ENCODE measurements at places on chromosomes 11 and 22.

DNA sequence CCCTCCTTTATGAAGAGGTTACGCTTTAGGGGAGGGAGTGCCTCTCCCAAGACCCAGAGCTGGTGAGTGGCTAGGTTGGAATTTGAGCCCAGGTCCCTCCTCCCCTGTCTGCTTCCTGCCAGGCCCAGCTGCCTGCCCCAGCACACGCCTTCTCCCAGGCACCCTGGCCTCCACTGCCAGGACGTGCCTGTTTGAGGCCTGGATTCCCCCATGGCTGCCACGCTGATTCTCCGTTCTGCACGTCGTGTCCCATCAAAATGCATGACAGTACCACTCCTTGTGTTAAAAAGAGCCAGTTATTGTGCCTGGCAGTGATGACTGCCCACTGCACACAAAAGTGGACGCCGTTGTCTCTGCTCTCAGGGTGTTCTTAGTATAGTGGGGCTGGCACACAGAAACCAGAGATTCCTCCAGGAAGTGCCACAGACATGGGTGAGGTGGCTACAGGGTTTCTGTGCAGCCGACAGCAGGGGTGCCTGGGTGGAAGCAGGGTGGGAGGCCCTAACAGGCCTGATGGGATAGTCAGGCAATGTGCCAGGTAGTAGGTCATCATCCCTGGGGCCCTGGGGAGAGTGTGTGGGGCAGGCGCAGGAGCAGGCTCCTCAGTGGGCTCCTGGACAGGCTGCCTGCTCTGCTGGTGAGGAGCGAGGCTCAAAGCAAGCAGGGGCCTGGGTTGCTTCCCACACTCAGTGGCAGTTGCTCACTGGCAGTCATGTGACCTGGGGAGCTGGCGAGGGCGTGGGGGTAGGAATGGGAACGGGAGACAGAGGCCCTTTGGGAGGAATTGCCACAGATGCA lies 24.2 kb downstream of the MED15 start:
- no peak for DNase-seq

DNA sequence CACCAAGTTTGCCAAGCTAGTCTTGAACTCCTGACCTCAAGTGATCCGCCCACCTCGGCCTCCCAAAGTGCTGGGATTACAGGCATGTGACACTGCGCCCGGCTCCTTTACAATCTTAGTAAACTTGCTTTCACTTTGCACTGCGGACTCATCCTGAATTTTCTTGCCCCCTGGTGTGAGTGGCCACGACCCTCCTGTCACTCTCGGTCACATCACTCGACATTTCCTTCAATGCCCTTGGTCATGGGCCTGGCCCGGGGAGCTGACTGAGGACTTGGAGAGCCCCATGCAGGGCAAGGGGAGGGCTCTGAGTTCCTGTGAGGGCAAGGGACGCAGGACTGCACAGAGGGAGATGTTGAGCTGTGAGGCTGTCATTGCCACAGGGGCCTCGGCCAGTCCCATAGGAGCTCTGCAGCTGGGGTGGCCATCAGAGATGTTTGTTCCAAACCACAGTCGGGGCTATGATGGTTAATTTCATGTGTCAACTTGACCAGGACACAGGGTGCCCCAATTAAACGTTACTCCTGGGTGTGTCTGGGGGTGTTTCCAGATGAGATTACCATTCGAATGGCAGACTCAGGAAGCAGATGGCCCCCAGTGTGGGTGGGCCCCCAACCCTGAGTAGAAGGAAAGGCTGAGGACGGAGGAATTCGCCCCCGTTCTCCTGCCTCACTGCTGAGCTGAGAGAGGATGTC lies 21.2 kb downstream of the A4GALT start:
- DNase-seq: peak; percentile 40

- no peak for DNase-seq
Measured at GRCh38 chr11:82790723-82791484, 57.2 kb upstream of the FAM181B start.

- no peak for DNase-seq
Measured at GRCh38 chr22:21055880-21056319, 10.2 kb downstream of the LRRC74B start.

GRCh38 chr22:31099386-31099785 lies 8.0 kb downstream of the SELENOM start:
- DNase-seq: no peak

- no peak for DNase-seq
Measured at GRCh38 chr22:39847477-39847876, 46.1 kb downstream of the ENTHD1 start.

DNA sequence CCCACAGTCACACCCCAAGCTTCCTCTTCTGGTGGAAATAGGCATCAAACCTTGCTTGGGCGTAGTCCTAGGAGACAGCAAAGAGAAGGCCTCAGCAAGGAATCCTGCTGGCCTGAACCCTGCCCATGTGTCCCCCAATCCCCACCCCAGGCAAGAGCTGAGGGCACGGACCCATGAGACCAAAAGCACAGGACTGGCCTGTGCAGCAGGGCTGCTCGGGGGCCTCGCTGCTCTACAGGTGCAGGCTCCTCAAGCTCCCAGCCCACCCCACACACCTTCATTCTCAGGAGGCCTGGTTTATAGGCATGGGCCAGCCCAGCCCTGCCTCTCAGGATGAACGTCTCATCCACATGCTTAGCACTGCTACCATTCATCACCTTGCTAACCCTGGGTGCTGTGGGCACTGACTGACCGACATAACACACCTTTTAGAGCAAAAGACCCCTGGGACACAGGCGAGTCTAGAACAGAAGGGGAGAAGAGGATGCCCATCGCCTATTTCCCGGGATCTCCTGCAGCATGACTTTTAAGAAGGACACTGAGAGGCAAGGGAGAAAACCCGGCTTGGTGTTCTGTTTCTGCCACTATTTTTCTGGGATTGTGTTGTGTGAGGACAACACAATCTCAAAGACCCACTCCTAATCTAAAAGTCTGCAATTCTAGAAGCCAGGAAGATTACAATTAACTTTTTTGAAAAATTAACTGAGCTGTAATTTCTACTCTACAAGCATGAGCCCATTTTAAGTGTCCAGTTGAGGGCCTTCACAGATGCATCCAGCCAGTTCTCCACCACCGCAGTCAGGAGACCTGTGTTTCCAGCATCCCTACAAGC lies 15.4 kb downstream of the TCIRG1 start:
- no peak for DNase-seq
